ENCODE measurements at places on chromosomes 5 and 9. TPM values are rescaled to one million over a fixed set of nuclear protein-coding genes. Genes with fewer than 3 reads are reported as not detected.
A peak's percentile ranks its signal among the peaks of the same experiment; 100 is the strongest.

MZB1 gene
- polyA plus RNA-seq, result 0.60 TPM

DNA sequence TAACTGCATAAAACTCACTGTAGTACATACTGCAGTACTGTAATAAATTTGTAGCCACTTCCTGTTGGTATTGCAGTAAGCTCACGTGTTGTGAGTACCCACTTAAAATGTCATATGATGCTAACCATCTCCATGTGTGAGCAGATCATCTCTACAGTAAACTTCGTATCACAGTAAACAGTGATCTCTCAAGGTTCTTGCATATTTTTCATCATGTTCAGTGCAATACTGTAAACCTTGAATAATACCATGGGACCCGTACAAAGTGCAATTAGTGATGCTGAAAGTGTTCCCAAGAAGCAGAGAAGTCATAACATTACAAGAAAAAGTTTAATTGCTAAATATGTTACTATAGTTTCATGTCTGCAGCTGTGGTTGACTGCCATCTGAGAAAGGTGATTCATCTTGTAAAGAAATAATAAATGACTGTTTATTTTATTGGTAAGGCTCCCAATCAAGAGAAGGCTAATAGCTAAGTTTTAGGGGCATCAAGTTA lies 253.8 kb upstream of the POU5F2 start:
- no peaks in the 10 kb centered on the region for H3K36me3 ChIP-seq
- no peak overlapping the region for H3K27ac ChIP-seq
- no peak overlapping the region for H3K4me3 ChIP-seq
- DNase-seq, result no peak

GRCh38 chr9:94149696-94150095 lies 65.4 kb downstream of the PTPDC1 start:
- no peak overlapping the region for H3K4me3 ChIP-seq
- H3K4me1 ChIP-seq, result no peaks in the 10 kb centered on the region
- H3K27ac ChIP-seq, result no peak overlapping the region
- H3K27me3 ChIP-seq, result no peaks in the 10 kb centered on the region
- no peaks in the 10 kb centered on the region for H3K36me3 ChIP-seq
- DNase-seq, result no peak

DNA sequence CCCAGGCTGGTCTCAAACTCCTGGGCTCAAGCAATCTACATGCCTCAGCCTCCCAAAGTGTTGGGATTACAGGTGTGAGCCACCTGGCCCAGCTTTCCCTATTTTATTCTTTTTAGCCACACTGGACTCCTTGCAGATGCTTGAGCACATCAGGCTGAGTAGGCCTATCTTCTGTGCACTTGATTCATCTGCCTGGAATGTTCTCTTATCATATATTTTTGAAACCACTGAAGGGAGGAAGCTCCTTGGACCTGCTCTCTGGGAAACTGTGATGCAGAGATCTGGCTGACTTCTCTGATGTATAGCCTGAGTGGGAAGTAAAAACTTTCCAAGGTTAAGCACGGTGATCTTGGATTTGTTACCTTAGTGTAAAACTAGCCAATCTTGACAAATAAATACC lies 6.5 kb upstream of the MAT2B start:
- H3K4me1 ChIP-seq, result no peaks in the 10 kb centered on the region
- no peak for DNase-seq
- no peak overlapping the region for H3K4me3 ChIP-seq
- no peaks in the 10 kb centered on the region for H3K36me3 ChIP-seq
- H3K27ac ChIP-seq, result no peak overlapping the region

DNA sequence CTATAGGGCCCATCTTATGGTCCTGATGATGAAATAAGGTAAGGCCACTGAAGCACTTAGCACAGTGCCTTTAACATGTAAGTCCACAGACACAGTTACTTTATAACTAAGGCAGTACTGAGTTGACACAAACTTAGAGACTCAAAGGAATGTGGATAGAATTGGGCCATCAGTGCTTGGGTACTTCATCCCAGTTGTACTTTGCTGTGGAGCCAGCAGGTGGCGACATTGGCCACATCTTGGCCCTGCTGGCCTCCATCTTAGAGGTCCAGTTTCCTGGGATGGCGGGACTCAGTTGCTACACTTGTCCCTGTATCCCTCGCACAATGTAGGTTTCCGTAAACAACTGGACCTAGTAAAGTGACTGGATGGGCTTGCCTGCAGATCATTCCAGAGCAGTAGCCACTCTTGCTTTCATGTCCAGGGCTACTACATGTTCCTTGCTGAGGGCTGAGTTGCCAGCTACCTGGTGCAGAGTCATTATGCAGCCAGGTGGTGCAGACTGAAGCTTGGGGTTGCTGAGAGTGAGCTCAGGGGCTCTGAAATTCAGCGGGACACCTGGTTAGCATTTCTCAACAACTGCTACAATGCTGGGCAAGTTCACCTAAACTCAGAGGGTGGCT lies 10.6 kb downstream of the MTAP start:
- DNase-seq, result peak; percentile 87
- no peaks in the 10 kb centered on the region for H3K4me1 ChIP-seq
- H3K36me3 ChIP-seq, result peaks cover 59% of the 10 kb centered on the region
- H3K4me3 ChIP-seq, result no peak overlapping the region

- H3K4me1 ChIP-seq, result no peaks in the 10 kb centered on the region
- H3K27me3 ChIP-seq, result no peaks in the 10 kb centered on the region
- H3K27ac ChIP-seq, result no peak overlapping the region
- DNase-seq, result no peak
- no peaks in the 10 kb centered on the region for H3K36me3 ChIP-seq
Observed at GRCh38 chr9:16509997-16510396, 360.5 kb downstream of the BNC2 start.

DNA sequence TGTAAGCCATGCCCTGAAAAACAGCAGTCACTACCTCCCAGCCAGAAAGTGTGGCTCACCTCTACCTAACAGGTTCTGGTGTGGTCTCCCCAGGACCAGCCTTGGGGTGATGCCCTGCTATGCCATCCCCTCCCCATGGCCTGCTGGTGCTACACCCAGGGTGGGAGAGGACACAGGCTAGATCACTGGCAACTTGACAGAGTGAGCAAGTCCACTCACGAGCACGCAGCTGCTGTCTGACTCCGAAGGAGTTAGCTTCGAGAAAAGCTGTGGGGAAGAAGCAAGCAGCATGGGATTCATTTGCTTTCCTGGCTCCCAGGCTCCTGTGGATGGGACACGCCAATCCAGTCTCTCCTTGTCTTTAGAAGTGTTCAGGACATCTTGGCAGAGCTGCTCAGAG lies 102.2 kb downstream of the COL5A1 start:
- DNase-seq, result no peak
- no peaks in the 10 kb centered on the region for H3K4me1 ChIP-seq
- no peak overlapping the region for H3K4me3 ChIP-seq
- H3K27ac ChIP-seq, result no peak overlapping the region

CLINT1 gene
- polyA plus RNA-seq, result 111 TPM

DNA sequence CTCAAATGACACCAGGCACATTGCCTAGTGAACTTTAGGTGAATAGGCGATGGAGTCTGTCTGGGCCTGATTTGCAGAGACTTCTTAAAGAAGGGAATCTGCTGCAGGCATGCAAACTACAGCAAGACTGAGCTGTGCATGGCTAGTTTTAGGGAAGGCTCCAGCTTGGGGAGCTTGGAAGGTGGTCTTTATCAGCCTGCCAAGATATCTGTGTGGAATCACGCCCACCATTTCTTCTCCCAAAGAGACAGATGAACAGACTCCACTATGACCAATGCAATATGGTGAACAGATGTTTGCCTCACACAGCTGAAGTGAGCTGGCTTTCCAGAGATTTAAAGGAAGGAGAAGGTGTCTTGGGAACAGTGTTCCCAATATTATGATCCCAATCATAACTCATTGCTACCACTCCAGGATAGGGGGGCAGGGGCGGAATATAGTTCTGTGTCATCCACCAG lies 129.0 kb upstream of the HMHB1 start:
- no peak overlapping the region for H3K4me3 ChIP-seq
- DNase-seq, result peak; percentile 49
- H3K27me3 ChIP-seq, result no peaks in the 10 kb centered on the region
- H3K36me3 ChIP-seq, result no peaks in the 10 kb centered on the region

SLIT3 gene
- polyA plus RNA-seq, result 42.2 TPM

GRCh38 chr9:31807574-31808256 lies 576.7 kb upstream of the ACO1 start:
- peak; percentile 65 for DNase-seq
- no peaks in the 10 kb centered on the region for H3K4me1 ChIP-seq

POU5F2 gene
- polyA plus RNA-seq, result 0.04 TPM

DNA sequence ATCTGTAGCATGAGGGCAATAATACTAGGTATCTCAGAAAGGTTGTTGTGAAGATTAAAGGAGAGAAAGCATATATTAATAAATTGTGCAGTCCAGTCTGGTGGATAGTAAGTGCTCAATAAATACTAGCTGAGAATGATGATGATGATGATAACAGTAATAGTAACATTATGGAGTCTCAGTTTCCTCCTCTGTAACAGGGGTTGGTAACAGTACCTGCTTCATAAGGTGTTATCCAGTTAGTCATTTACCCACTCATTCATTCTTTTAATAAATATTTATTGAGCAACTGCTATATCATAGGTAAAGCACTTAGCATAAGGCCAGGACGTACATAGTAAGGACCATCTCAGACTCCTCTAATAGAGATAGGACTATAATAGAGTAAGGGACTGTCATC lies 7.6 kb downstream of the SLC6A7 start:
- no peaks in the 10 kb centered on the region for H3K36me3 ChIP-seq
- no peak overlapping the region for H3K27ac ChIP-seq
- no peak for DNase-seq
- no peaks in the 10 kb centered on the region for H3K27me3 ChIP-seq

Data from left lung (tissue), 14 donors.